ENCODE measurements at places on chromosomes 7 and 10.

DNA sequence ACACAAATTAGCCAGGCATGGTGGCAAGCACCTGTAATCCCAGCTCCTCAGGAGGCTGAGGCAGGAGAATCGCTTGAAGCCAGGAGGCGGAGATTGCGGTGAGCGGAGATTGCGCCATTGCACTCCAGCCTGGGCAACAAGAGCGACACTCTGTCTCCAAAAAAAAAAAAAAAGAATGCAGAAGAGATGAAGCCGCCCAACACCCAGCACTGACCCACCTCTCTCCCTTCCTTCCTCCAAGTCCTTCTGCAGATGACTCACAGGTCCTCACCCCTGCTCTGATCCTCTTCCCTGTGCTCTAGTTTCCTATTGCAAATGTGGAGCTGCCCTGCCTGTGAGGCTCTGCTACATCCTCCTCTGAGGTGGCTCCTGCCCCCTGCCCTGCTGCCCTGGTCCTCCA, 22.0 kb upstream of the OPALIN start:
- DNase-seq: no peak

GRCh38 chr7:12303495-12303894, 92.4 kb downstream of the TMEM106B start:
- no peak for DNase-seq

DNA sequence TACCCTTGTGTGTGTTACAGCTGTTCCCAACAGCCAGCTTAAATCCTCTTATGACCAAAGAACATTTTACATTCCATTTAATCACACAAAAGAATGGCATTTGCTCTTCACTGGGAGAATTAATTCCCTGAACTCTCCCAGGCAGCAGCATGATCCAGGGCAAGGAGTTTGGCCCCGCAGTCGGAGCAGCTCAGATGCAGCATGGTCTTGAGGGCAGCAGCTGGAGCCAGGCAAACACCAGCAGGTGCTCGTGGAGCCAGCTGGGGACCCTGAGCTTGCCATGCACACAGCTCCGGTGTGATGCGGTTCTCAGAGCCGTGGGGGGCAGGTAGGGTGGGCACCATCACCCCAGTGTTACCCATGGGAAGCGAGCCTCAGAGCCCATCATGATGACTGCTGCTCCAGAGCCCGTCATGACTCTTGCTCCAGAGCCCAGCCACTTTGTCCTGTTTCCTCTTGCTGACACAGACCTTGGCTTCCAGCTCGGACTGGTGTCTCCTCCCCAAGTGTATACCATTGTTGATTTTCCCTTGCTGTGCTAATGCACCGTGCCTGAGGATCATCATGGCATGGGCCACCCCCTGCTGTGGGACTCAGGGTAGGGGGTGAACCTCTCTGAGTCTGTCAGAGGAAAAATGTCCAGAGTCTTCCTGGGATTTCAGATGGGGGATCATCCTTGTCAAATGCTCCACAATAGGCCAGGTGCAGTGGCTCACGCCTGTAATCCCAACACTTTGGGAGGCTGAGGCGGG, 75.8 kb downstream of the ZRANB1 start:
- no peak for DNase-seq

DNA sequence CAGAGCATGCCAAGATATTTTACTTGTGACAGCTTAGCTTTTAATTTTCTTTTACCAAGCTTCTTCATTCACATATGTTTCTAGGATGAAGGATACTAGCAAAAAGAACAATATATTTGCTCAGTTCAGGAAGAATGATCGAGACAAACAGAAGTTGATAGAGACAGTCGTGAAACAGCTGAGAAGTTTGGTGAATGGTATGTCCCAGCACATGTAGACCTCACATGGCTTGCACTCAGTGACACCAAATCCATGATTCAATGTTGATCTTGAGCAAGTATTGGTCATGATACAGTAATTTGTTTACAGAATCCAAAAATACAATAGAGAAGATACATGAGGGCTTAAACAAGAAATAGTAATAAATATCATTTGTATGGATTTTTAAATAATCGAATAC, 2.5 kb upstream of the CYP26C1 start:
- DNase-seq: no peak

- no peak for DNase-seq
Measured at GRCh38 chr10:29392376-29393021, 103.6 kb downstream of the LYZL1 start.

DNA sequence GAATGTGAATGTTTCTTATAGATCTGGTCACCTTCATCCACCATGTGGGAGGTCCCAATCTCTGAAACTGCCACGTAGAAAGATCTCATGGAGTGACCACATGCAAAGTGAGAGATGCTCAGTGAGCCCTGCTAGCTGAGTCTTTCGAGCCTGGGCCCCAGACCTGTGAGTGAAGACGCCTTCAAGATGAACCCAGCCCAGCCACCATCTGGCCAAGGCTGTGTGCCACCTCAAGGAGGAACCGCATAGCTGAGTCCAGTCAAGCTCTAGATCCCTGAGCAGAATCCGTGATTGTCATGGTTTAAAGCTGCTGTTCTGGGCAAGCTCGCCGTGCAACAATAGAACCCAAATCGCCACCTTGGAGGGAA, 20.2 kb upstream of the PPIF start:
- no peak for DNase-seq

GRCh38 chr10:61877887-61878739, 23.4 kb upstream of the ARID5B start:
- no peak for DNase-seq

- DNase-seq: no peak
Measured at GRCh38 chr7:113805976-113806375, 112.8 kb downstream of the PPP1R3A start.

DNA sequence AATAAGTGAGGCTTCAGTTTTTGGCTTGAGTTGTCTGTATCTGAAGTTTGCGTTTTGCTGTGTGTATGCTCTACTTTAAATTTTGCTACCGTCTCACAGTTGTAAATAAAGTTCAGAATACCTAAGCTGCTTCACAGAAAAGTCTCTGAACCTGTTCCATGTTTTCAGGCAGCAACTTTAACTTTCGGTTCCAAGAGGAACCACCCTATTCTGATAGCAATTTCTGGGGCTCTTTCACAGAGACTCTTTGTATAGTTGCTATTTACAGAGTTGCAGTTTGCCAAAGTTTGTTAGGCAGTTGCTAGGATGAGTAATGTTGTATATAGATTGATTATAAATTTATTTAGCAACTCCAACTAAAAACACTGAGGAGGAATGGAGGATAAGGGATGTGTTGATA, 5.7 kb downstream of the FAM221A start:
- DNase-seq: no peak

GRCh38 chr7:44144426-44144967, 3.4 kb upstream of the MYL7 start:
- DNase-seq: no peak

GRCh38 chr7:73650524-73650923, 17.1 kb upstream of the VPS37D start:
- DNase-seq: no peak

DNA sequence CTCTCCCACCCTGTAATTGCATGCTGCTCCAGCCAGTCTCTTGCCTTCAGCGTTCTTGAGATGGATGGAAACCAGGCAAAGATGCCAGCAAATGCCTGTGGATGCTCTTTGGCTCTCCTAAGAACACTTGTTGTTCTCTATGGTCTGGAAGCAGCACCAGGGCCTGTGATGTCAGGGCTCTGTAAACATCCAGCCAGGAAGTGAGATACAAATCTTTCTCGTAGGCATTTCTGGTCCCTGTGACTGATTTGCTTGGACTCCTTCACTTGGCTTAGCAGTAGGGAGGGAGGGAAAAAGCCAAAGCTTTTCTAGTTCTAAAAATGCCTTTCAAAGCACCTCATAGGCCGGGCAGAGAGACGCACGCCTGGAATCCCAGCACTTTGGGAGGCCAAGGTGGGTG, 201.3 kb downstream of the REEP3 start:
- no peak for DNase-seq

DNA sequence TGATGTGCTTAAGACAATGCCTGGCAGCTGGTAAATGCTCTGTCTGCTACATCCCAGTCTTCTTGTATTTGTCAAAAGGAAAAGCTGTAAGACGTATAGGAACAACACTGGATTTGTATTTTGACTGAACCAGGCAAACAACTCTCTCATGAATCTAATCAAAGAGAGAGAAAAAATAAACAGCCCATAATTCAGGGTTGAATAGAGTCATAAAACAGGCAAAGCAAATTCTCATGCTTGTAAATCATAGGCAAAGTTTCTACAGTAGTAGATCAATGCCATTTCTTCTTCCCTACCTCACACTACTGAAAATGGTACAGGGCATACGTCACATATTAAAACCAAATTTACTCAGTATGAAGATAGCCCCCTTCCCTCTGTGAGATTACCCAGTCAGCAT, 166.3 kb downstream of the SKIDA1 start:
- no peak for DNase-seq

DNA sequence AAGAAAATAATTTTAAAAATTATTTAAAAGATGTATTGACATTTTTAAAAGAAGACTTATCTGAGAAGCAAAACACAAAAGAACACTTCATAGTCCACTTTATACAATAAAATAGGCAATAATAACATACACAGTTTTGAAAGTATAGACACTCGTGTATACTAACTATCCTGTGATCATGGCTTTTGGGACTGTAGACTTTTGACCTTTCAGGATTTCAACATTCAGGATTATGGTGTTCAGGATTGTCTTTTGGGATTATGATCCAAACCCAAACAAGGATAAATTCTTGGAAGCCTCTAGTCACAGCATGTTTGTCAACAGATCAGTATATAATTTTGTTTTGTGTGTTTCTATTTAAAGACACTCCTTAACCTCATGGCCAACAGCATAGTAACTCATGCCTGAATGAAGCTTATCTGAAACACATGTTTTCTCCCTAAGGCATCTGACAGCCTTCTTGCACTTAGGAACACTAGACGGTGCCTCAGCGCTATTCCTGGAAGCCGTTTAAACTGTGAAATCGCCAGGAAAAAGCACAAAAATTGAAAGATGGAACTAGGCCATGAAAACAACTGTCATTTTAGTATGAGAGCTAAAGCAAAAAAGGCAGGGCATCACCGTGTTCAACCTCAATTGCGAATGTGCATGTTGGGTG, 29.9 kb downstream of the GSAP start:
- no peak for DNase-seq

GRCh38 chr7:151731022-151731441, 145.9 kb downstream of the PRKAG2 start:
- no peak for DNase-seq

DNA sequence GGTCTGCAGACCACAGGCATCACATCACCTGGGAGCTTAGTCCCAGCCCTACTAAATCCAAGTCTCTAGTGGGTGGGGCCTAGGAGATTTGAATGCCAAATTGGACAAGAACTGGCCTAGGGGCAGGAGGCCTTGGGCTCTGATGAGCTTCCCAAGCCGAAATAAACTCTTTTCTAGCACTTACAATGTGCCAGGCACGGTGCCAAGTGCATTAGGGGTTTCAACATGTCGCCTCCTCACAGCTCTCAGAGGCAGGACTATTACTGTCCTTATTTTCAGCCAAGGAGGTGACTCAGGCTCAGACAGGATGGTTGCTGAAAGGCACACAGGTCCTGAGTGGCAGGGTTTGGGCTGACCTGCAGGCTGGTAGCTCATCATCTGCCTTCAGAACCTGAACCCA, 9.2 kb upstream of the CPA1 start:
- peak; percentile 39 for DNase-seq

GRCh38 chr10:63633677-63634487, 112.7 kb downstream of the REEP3 start:
- DNase-seq: no peak

DNA sequence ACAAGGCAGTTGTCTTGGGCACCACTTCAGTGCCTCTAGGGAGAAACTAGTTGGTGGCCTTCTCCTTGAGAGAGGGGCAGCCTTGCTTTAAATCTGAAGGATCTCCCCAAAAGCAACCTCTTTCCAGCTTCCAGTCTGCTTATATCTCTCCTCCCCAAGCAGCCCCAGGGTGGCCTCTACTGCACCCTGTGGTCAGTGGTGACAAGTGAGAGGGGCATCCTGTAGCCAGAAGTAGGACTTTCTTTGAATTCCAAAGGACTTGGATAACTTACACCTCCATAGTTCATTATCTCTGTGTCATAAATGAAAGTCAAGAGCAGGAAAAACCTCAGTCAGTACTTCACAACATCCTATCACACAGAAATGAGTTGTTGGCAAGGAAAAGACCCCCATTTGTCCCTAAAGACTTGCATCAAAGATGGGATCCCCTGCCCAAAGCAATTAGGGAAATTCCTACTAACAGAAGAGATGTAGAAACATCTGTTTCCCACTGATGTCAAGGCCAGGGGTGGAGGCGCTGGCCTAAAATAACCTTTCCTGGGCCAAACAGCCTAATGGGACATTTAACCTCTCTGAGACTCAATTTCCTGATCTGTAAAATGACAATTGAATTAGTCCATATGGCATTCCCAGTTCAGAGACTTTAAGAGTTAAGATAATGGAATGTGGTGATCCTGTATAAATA, 44.0 kb upstream of the ANKRD1 start:
- DNase-seq: no peak

DNA sequence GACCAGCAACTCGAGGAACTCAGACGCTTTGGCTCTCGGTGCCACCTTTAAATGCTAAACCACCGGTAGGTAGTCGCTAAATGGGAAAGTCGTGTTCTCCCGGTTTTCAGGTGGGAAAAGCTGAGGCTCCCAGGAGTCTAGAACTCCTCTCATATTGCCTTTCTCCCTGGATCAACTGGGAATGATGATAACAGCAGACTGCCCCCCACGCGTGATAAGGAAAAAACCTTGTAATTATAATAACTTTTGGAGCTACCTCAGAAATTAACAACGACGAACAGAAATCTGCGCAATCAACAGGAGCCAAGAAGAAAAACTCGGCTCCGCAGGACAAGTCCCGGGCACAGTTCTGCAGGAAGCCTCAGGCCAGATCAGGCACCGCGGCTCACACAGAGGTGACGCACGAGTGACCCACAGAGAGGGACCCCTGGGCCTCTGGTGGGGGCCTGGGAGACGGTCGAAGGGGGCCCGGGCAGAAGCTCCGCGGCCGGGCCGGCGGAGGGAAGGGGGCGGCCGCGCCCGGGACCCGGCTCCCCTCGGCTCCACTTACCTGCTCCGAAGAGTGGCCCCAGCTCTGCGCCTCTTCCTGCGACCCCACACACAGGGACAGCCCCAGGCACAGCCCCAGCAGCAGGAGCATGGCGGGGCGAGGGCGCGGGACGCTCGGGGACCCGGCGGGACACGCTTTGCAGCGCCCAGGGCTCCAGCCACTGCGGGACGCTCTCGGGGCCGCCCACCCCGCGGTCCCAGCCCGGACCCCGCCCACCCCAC, at the start of gene ITIH5:
ITIH5 (minus strand) TSS at position 714 of the 771 bp plus-strand sequence; CDS start at position 640, 74 bp downstream.
- no peak for DNase-seq

GRCh38 chr7:150356265-150356897, 12.2 kb upstream of the REPIN1 start:
- DNase-seq: no peak

- no peak for DNase-seq
Measured at GRCh38 chr10:21427804-21428481, 97.5 kb downstream of the SKIDA1 start.

- DNase-seq: no peak
Measured at GRCh38 chr10:44387853-44388251, 3.0 kb upstream of the CXCL12 start.
